ENCODE measurements at places on chromosomes 6 and 20. TPM values are rescaled to one million over a fixed set of nuclear protein-coding genes. Genes with fewer than 3 reads are reported as not detected.

GRCh38 chr6:48092550-48093217 lies 18.3 kb downstream of the PTCHD4 start:
- no peaks in the 10 kb centered on the region for H3K36me3 ChIP-seq
- H3K27me3 ChIP-seq, result no peaks in the 10 kb centered on the region
- H3K27ac ChIP-seq, result no peak overlapping the region

DNA sequence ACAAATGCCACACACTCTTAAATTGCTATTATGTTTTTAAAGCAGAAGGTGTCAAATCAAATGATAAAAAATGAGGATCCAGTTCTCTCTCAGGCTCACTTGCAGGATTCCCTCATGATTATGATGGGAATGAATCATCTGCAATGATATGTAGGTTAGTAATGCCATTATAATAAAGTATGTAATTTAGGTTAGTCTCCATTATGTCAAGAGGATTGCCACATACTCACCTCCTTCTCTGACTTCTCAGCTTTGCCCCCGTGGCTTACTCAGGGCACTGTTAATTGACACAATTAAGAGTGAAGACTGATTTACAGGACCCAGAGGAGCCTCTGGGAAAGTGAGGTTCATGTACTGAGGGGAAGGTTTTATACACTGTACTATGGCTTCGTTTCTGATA lies 591.7 kb upstream of the NRSN1 start:
- no peaks in the 10 kb centered on the region for H3K36me3 ChIP-seq
- H3K4me3 ChIP-seq, result no peak overlapping the region
- H3K4me1 ChIP-seq, result no peaks in the 10 kb centered on the region
- H3K27ac ChIP-seq, result no peak overlapping the region
- no peaks in the 10 kb centered on the region for H3K27me3 ChIP-seq

- no peaks in the 10 kb centered on the region for H3K4me1 ChIP-seq
- peaks cover 33% of the 10 kb centered on the region for H3K27me3 ChIP-seq
- no peak overlapping the region for H3K4me3 ChIP-seq
- no peaks in the 10 kb centered on the region for H3K36me3 ChIP-seq
Observed at GRCh38 chr6:166286839-166287271, 21.3 kb downstream of the PRR18 start.

Gene SUMO4
- total RNA-seq, result 0.97 TPM

GRCh38 chr6:111482188-111482958 lies 645 bp downstream of the REV3L start:
- H3K4me1 ChIP-seq, result peaks cover 4% of the 10 kb centered on the region
- H3K27me3 ChIP-seq, result peaks cover 15% of the 10 kb centered on the region
- DNase-seq, result peak; percentile 73

GRCh38 chr20:1968964-1969363 lies 24.9 kb downstream of the PDYN start:
- H3K4me1 ChIP-seq, result peaks cover 7% of the 10 kb centered on the region
- no peaks in the 10 kb centered on the region for H3K27me3 ChIP-seq
- no peak overlapping the region for H3K27ac ChIP-seq

Gene TRERF1
- 4.7 TPM for total RNA-seq

DNA sequence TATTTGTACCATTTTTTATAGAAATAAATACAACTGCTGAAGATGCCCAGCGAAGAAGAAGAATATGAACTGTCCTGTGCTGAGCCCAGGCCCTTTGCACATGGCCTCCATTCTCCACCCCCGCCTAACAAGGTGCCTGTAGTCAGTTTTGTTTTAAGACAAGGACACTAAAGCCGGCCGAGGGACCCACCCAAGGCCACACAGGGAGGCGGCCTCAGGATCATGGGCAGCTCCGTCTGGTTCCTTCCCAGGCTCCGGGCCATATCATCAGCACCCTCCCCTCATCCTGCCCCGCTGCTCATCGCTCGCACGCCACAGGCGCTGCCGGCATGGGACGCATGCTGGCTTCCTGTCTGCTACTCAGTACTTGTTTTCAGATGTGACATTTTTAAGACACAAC lies 21.3 kb downstream of the PSMG4 start:
- peaks cover 9% of the 10 kb centered on the region for H3K4me1 ChIP-seq
- H3K36me3 ChIP-seq, result no peaks in the 10 kb centered on the region
- no peak overlapping the region for H3K27ac ChIP-seq
- H3K4me3 ChIP-seq, result no peak overlapping the region

Gene KCNK5
- 34.2 TPM for total RNA-seq

DNA sequence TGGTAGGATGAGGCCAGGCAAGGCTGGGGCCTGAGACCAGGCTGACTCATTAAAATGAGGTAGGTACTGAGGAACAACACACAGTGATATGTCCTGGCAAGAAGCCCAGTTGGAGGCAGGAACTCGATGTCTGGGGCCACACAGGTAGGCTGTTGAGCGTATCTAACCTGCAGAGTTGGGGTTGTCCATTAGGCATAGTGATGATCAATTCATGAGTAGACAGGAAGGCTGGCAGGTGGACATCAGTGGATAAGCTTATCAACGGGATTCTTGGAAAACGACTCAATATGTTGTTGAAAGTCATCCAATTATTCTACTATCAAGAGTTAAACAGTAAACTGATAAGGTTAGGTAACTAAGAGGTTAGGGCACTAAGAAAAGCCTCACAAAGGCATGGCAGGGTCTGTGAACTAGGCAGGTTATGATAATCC lies 193.2 kb upstream of the COL21A1 start:
- H3K27me3 ChIP-seq, result peaks cover 38% of the 10 kb centered on the region
- no peak overlapping the region for H3K4me3 ChIP-seq
- no peaks in the 10 kb centered on the region for H3K4me1 ChIP-seq
- H3K36me3 ChIP-seq, result no peaks in the 10 kb centered on the region
- no peak overlapping the region for H3K27ac ChIP-seq

Gene PNPLA1
- not detected for total RNA-seq

GRCh38 chr6:51166914-51167313 lies 348.2 kb downstream of the TFAP2B start:
- no peaks in the 10 kb centered on the region for H3K27me3 ChIP-seq
- no peak for DNase-seq
- no peaks in the 10 kb centered on the region for H3K36me3 ChIP-seq
- H3K27ac ChIP-seq, result no peak overlapping the region
- no peak overlapping the region for H3K4me3 ChIP-seq
- H3K4me1 ChIP-seq, result no peaks in the 10 kb centered on the region
